ENCODE measurements at places on chromosomes 3 and 15. TPM values are rescaled to one million over a fixed set of nuclear protein-coding genes. Genes with fewer than 3 reads are reported as not detected.

TMEM89 gene
- total RNA-seq = not detected

XYLB gene
- total RNA-seq = 2.1 TPM

PDZRN3 gene
- total RNA-seq = 0.11 TPM

FAM107A gene
- 0.09 TPM for total RNA-seq

MAP6D1 gene
- total RNA-seq = 0.69 TPM

FGD5 gene
- total RNA-seq = 110 TPM

TUSC7 gene
- total RNA-seq = not detected

CGNL1 gene
- 37.0 TPM for total RNA-seq

OIP5 gene
- 1.4 TPM for total RNA-seq
